RCC 7860 (cell line): ENCODE measurements at places on chromosomes 13 and 19.

GRCh38 chr19:15551293-15552004, 43.1 kb downstream of the CYP4F22 start:
- no peak for DNase-seq

DNA sequence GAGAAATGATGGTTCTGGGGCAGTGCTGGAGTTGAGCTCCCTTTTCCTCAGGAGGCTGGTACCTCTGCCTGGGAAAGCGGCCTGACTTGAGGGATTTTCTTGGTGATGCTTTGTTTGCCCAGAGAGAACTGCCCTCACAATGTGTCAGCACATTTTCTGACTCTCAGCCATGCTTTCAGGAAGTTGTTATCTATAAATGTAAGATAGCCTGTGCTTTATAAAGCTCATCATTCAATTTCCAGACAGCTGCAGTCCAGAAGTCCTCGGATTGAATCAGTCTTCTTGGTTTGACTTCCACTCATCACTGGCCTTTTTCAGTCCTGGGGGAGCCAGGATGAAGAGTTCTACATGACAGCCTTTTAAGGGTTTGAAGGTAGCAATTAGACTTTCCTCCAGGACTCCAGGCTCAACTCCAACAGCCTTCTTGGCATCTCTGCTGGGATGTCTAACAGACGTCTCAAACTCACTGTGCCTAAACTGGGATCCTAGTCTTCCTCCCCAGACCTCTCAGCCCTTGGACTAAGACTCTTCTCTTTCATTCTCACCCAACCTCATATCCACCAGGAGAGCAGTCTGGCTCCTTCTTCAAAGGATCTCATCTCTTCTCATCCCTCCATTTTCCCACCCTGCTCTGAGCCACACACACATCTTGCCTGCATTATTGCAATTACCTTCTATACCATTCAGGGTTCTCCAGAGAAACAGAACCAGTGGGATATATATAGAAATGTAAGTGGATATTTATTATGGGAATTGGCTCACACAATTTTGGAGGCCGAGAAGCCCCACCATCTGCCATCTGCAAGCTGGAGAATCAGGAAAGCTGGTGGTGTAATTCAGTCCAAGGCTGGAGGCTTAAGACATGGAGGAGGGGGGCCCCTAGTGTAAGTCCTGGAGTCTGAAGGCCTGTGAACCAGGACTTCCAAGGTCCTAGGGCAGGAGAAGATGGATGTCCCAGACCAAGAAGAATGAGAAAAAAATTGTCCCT, 13.1 kb downstream of the ERICH6B start:
- DNase-seq: no peak

DNA sequence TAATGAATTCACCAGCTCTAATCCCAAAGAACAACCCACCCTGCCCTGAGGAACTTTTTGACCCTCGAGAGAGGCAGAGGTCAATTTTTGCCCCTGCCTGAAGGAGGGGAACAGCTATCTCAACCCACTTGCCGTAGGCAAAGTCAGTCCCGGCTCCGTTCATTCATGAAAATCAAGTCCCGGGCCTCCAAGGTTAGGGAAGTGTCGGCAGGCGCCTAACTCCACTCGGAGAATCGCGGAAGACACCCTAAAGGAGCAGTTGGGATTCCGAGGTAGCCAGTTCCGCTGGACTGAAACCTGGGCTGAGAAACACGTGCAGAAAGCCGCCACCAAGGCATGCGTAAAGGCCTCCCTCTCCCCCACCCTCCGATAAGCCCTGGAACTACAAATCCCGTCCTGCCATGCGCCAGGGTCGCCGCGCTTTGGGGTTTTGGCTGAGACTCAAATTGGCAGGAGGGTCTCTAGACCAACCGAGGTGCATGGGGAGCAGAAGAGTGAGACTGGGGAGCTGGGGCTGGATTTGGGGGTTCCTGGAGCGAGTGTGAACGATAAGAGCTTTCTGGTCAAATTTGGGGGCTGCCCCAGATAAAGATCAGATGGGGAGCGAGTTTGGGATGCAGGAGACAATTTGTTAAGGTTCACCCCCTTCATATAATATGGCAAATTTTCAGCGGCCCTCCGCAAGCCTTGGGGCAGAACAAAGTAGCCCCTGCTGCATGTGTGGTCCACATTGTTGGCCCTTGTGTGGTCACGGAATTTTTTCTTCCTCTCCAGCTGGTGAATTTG, at the start of gene TNPO2:
TSS of gene TNPO2 (minus strand) at position 292 of the 786 bp plus-strand sequence. CDS start 2,955 bp downstream, outside the sequence.
- DNase-seq: peak; percentile 56

DNA sequence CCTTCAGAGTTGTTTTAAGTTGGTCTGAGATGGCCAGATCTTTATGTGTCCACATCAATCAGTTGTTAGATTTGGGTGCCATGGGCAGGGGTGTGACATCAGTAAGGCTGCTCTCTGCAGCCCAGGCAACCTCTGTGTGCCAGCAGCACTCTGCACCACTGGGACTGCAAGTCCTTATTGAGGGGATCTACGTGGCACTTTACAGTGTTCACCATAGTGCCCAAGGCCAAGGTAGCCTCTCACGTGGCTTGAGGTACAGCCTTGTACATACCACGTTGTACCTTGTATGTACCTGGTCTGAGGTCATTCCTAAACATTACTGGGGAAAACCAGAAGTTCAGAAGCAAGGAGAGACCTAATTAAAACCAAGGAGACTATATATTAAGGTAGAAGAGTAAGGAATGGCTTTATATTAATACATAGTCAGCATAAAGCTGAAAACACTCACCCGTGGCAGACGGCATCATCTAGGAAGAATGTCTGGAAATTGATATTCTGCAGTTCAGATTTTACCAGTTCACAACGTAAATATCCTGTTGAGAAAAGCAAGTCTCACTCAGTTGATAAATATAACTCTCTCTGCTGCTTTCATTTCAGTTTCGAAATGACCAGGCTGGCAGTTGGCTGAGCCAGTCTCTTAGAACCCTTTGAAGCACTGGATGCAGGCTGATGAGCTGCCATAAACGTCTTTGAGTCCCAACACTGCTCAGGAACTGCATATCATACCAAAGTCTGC, 128.8 kb downstream of the ZDHHC20 start:
- no peak for DNase-seq

DNA sequence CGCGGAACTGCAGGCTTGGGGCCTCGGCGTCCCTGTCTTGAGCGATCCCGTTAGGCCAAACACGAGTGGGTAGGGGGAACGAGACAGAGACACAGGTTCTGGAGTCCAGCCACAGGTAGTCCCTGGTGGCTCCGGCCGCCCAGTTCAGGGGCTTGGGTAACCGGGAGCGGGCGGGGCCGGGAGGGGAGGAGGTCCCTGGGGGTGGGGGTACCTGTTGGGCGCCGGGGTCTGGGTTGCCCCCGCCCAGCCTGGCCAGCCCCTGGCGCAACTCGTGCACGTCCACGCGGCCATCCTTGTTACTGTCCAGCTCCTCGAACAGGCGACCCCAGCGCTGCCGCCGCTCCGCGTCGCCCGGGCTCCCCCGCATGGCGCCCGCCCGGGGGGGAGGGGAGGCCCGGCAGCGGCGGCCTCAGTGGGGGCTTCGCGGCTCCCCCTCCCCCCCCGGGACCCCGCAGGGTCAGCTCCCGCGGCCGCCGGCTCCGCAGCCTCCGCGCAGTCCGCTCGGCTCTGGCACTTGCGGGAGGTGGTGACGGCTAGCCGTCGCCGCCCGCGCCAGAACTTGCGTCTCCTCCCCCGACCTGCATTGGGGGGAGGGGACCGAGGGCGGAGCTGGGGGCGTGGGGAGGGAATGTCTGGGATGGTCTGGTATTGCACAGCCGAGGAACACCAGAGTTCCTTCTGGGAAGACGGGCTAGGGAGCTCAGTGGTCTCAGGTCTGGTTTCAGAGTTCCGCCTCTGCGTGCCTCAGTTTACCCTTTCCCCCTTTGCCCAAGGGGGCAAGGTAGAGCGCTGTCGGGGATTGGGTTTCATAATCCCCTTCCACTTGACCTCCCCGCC, at the start of gene SLC25A23:
TSS of gene SLC25A23 (minus strand) at position 531 of the 837 bp plus-strand sequence. CDS start at position 367, 164 bp downstream.
- DNase-seq: peak; percentile 31

DNA sequence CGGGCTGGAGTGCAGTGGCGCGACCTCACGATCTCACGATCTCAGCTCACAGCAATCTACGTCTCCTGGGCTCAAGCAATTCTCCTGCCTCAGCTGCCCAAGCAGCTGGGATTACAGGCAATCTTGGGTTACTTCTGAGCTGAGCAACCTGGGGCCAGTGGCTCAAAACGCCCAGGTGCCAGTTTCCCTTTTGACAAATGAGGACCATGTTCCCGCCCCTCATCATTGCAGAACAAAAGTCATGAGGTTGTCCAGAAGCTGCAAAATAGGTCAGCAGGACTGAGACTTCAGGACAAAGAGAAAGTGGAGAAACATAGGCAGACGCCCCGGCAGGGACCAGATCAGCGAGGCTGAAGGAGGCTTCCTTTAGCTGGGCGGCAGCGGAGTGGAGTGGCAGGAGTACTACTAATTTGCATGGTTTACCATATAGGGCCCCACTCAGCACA, 3.3 kb upstream of the ADGRE5 start:
- no peak for DNase-seq

GRCh38 chr19:18802354-18802753, 11.2 kb upstream of the COMP start:
- no peak for DNase-seq

GRCh38 chr13:84654654-84655275, 772.5 kb upstream of the SLITRK1 start:
- DNase-seq: no peak

DNA sequence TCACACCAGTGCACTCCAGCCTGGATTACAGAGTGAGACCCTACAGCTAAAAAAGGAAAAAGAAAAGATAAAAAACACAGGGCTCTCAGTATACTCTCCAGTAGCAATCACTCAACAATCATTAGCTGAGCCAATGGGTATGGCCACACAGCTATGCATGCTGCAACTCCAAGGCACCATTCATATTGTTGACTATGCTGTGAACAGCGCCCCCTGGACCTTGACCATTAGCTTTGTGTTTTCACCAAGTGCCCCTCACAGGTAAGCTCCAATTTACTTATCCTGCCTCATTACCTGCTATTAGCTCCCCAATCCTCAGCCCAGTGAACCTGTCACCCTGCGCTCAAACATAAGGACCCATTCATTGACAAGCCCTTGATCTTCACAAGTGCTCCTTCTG, 35.8 kb downstream of the ZIC5 start:
- DNase-seq: no peak

- DNase-seq: no peak
These were observed 109.7 kb downstream of the HSPH1 start for GRCh38 chr13:31051999-31052398.

DNA sequence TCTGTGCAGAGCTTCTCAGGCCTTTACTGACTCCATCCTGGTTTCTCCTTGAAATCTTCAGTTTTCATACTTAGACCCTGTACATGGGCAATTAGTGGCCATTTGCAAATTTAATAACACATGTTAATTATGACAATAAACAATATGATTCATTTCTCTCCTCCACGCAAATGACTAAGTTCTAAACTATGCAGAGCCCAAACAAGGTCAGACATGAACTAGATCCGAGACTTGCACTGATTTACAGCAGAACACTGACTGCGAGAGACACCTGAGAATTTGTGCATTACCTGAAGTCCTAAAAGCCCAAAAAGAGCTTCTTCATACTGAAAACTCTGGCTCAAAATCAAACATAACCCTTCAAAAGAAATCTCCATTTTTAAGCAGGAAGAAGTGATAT, 521.8 kb downstream of the MYO16 start:
- no peak for DNase-seq

DNA sequence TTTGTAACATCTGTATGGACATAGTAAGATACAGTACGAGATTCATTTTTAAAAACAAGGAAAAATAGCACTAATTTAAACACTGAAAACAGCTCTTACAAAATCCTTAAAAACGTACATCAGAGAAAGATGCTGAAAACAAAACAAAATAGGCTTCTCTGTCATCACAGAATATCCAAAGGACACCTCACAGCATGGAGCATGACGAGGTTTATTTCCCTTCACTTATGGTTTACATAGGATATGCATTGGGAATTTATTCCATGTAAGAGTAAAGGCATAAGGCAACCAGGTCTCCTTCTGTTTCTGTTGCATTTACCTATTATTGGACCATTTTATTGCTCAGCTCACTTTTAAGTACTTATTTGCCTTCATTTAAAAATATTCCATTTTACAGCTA, 3.0 kb downstream of the KCTD12 start:
- no peak for DNase-seq

DNA sequence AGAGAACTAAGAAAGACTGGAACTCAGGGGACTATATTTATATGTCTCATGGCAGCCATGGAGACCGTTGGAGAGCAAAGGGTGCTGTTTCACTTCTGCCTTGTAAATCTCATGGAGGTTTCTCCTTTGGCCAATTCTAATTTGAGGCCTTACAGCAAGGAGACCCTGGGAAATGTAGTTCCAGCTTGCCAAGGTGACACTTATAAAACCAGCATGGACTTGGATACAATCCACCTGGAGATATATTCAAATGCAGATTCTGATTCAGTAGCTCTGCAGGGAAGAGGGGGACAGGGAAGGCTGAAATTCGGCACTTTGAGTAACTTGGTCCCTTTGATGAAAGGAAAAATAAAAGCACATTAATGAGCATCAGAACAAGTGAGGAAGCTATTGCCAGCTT, 90.0 kb downstream of the OXGR1 start:
- DNase-seq: no peak

GRCh38 chr19:1416014-1416841, 8.8 kb downstream of the DAZAP1 start:
- peak; percentile 29 for DNase-seq

- DNase-seq: no peak
These were observed 126.8 kb upstream of the ATXN8OS start for GRCh38 chr13:69980799-69981198.

- DNase-seq: no peak
These were observed 24.5 kb downstream of the IPO5 start for GRCh38 chr13:97977982-97978381.

DNA sequence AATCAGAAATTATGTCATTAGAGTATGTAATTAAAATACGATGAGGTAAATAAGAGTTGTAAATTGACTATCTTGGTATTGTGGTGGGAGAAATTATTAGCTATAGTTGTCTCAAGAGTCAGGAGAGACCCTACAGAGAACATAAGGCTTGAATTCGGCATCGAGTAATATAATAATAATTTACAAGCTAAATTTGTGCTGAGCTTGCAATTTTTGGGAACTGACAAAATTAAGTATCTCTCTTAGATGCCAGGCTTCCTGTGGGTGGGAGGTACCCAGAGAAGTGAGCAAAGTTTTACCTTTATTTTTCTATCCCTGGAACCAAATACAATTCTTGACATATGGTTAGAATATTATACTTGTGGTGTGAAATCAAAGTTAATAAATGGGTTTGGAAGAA, 1637.0 kb downstream of the EFNB2 start:
- no peak for DNase-seq

GRCh38 chr13:46315036-46315435, 72.0 kb downstream of the RUBCNL start:
- DNase-seq: no peak

- DNase-seq: no peak
These were observed 749.4 kb downstream of the UQCRFS1 start for GRCh38 chr19:28463493-28464053.

DNA sequence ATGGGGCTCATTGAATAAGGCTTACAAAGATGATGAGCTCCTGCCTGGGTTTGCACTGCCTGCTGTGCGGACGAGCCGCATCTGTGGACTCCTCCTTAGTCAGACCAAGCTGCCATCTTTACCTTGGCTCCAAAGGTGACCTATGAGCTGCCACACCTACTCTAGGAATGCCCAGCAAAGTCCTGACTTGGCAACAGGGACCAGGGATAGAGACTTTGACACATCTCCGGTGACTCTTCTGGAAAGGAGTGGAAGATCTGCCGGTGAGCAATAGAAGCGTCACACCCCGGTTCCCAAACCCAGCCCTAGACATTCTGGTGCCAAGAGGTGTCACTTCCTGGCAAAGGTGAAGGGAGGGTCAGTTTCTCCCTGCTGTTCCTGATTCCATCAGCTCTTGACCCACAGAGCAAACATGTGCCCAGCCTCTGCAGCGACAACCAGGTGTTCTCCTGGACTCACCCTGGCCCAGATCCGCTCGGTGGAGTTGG, 50.2 kb upstream of the GTF3A start:
- no peak for DNase-seq
